Gastrocnemius medialis (tissue), 4 donors: ENCODE measurements at places on chromosomes 3 and 15. TPM values are rescaled to one million over a fixed set of nuclear protein-coding genes. Genes with fewer than 3 reads are reported as not detected.

The UROC1 gene
- not detected for total RNA-seq

The CYP1A2 gene
- not detected for total RNA-seq

The CCDC39 gene
- not detected for total RNA-seq

The ACOX2 gene
- total RNA-seq, result 6.1 TPM

The RNF123 gene
- total RNA-seq, result 130 TPM

The PATL2 gene
- 0.13 TPM for total RNA-seq

GRCh38 chr15:36888011-36888992 lies 212.0 kb downstream of the MEIS2 start:
- no peak for DNase-seq

DNA sequence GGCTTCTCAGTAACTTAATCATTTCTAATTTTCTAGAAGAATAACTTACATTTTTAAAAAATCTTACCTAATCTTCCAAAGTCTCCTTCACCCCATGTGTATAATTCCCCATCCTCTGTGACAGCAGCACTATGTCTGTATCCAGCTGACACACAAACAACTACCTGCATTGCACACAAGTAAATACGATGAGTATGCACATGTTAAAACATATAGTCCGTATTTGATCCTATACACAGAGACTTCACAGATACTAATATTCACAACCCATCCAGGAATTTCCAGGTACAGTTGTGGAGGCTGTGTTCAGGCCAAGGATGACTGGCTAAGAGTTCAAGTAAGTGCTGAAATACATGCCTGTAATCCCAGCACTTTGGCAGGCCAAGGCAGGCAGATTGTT lies 78.6 kb downstream of the HERC1 start:
- DNase-seq, result no peak

GRCh38 chr15:40886586-40886985 lies 7.7 kb upstream of the VPS18 start:
- DNase-seq, result no peak

DNA sequence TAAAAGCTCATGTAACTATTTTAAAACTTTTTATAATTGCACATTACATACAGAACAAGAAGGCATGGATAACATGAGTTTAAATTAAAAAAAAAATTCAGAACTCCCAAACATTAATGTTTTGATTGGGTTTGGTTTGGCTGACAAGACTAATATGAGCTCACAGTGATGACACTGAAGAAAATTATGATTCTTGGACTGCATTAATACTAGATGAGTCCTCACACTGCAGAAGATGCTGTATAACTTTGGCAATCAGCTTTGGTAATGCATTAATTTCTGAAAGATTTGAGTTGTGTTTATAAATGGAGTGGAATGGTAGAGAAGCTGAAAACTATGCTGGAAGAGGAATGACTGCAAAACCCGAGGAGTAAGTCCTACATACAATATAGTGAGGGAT lies 358.9 kb downstream of the PLCL2 start:
- no peak for DNase-seq

DNA sequence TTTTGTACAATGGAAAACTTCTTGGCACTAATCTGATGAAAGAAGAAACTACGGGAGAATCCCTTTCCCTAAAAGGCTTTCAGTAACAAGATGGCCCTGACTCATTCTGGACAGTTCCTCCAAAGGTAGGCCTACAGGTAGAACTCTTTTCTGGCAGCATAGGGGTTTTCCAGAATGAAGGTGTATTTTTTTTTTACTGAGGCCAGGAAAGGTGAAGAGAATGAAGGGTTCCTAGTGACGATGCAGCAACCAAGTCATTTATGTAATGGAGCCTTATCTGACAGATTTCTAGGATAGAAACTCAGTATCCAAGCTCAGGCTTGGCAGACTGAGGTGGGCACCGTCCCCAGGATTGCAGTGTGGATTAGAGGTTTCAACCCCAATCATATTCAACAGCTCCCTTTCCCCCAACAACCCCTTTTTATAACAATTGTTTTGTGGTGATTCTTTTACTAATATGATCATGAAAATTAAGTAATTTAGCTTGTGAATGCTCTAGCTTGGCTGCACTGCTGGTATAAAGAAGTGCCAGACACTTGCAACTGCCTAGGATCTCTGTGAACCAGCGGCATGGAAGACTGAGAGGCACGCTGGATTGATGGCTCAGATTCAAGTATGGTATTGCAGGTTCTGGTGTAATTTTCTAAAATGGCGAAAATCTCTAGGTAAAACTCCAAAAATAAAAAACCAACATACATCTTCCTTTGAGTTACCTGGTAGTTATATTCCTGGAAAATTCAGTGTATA lies 8.7 kb upstream of the TRIM69 start:
- no peak for DNase-seq

- DNase-seq, result no peak
Observed at GRCh38 chr3:30492322-30493192, 113.8 kb upstream of the TGFBR2 start.
